ENCODE measurements at places on chromosomes 3 and 15.

DNA sequence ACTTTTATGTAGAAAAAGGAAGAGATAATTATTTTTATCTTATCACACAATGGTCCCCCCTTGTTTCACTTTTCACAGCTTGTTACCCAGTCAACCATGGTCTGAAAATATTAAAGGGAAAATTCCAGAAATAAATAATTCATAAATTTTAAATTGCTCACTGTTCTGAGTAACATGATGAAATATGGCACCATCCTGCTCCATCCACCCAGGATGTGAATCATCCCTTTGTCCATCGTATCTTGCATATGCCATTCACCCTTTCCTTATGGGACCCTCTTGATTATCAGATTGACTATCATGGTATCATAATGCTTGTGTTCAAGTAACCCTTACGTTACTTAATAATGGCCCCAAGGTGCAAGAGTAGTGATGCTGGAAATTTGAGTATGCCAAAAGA, 43.7 kb downstream of the ANKRD28 start:
- no peak for DNase-seq

GRCh38 chr15:71698030-71698429, 112.3 kb upstream of the NR2E3 start:
- DNase-seq, result no peak

GRCh38 chr3:120167488-120167887, 73.2 kb upstream of the GSK3B start:
- DNase-seq, result no peak

DNA sequence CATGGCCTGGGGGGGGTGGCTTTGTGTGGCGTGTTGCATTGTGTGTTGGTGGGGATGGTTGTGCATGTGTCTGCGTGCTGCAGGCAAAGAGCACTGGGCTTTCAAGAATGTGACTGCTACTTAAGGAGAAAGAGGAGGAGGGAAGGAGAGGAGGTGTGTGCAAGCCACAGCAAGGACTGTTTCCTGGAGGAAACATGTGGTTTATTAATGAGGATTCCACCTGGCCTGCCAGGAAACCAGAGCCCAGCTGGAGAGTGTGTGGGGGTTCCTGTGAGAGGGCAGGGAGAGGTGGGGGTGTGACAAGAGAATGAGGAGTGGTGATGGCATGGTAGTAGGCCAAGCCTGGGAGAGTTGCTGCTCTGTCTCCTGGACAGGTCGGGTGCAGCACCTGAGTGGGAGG, 258.1 kb upstream of the ROPN1 start:
- DNase-seq, result no peak

GRCh38 chr15:41810651-41811431, 17.1 kb upstream of the JMJD7 start:
- DNase-seq, result no peak

DNA sequence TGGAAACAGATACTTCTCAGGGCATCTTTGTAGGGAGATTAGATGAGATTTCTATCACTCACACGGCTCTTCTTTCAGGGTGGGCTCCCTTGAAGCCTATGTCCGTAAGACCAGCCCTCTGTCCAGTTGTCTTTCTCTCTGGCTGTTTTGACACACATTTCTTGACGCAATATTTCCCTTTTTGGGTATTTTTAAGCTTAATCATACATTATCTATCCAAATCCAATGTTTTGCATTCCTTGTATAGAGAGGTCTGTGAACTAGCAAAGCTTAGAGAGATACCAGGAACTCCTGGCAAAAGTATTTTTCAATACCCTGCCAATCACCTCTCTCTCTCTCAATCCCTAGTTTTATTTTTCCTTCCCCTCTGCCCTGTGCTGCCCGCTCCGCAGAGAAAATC, 79.3 kb downstream of the EOMES start:
- DNase-seq, result no peak

- DNase-seq, result no peak
Observed at GRCh38 chr3:136239094-136239493, 11.0 kb upstream of the PCCB start.

GRCh38 chr15:59174151-59174834, 32.4 kb upstream of the LDHAL6B start:
- no peak for DNase-seq

DNA sequence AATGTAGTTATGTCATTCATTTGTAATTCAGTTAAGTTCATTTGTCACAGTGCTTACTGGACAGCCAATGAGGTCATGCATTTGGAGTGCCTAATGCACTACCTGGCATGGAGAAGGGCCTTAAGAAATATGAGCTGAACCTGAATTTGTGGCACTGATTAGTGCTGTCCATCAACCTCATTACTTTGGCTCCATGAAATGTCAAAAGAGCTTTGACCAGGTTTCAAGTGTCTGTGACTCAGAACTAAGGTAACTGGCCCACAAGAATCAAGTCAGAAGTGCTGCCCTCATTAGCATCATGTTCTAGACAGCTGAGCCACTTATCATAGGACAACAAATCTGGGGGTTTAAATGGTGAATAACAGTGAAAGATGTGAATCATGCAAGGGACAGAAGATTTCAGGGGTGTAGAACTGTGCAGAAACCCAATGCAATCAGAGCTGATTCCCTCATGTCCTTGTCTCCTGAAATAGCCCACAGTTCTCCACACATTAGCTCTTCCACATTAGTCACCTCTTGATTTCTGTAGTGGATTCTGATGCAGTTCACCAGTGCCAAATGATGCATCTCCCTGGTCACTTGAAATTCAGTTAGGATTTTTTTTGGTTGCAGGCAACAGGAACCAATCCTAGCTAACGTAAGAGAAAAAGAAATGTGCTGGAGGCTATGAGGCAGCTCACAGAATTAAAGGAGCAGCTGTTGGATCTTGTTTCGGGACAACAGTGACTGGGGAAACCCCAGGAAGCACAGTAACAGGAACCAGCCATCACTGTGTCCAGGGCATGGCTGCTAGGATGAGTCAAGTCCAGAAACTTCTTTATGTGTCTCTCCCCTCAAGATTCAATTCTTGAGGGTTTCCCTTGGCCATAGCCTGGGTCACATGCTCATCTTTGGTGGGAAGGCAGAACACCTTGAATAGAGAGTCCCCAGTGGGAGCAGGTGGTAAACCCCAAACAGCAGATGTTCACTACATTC, 38.7 kb downstream of the CHST2 start:
- no peak for DNase-seq

DNA sequence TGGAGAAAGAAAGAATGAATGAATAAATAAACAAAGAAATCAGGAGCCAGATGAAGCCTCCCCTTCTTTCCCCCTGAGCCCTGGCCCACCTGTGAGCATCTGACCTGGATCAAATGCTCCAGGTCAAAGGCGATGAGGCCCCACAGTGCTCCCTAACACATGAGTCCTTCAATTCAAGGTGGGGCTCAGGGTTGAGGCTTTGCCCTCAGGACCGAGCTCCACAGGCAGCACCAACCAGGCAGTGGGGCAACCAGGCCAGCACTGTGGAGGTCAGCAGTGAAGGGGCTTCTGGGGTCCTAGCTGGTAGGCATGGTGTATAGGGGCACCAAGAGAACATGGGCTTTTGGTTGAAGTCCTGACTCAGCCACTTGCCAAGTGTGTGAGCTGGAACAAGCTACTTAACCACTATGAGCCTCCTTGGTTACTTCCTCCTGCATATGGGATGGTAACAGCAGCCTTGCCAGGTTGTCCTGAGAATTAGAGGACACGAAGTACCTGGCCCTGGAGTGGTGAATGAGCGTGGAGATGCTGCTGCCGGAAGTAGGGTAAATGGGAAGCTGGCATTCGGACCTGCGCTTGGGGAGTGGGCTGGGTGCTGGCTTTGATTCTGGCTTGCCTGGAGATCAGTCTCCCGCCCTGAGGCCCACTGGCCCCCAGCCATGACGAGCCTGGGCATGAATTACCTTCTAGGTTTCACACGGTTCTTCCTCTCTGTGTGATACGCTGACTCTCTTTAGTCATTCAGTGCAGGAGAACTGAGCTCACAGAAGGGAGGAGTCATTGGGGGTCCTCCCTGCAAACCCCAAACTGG, 10.0 kb upstream of the PAQR5 start:
- no peak for DNase-seq

DNA sequence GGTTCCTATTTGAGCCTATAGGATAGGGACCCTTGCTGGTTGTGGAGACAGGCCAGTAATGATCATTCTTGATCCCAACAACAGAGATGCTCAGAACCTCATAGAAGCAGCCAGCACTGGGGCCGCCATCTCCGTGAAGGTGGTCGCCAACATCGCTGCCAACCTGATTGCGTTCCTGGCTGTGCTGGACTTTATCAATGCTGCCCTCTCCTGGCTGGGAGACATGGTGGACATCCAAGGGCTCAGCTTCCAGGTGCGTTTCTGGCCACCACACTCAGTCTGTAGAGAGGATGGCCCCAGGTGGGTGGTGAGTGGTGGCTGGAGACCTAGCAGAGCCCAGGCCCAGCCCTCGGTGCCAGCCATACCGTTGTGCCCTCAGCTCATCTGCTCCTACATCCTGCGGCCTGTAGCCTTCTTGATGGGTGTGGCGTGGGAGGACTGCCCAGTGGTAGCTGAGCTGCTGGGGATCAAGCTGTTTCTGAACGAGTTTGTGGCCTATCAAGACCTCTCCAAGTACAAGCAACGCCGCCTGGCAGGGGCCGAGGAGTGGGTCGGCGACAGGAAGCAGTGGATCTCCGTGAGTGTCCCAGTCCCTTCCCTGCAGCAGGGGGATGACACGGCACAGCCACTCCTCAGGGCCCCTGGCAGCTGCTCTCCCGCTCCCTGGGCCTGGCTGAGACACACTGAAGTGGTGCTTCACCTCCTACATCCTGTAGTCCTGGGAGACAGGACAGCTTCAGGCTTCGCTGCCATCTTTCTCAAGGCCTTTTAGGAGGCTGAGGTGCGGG, 46.5 kb upstream of the PDE8A start:
- no peak for DNase-seq

All from caudate nucleus (tissue), 63 donors.